Left forelimb (tissue), 1 donor: ENCODE measurements at places on chromosomes 7 and 10.
A peak's percentile ranks its signal among the peaks of the same experiment; 100 is the strongest.

GRCh38 chr10:53115660-53116059, 343.1 kb upstream of the MBL2 start:
- DNase-seq = no peak

DNA sequence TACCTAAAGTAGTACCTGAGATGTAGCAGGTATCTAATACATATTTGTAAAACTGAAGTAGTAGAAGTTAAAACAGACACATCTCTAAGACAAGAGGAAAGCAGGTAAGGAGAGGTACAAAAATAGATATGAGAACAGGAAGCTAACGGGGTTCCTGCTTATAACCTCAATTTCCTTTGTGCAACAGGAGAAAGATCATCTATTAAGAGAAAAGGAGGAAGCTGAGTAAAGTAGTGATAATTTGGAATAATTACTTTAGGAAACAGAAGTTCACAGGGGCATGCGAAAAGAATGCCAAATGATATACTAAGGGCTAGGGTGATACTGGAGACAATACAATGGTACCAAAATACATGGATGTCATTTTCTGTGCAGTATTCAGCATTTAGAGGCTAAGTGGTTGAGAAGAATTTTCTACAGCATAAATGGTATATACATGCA, 108.7 kb downstream of the NRBF2 start:
- no peak for DNase-seq

DNA sequence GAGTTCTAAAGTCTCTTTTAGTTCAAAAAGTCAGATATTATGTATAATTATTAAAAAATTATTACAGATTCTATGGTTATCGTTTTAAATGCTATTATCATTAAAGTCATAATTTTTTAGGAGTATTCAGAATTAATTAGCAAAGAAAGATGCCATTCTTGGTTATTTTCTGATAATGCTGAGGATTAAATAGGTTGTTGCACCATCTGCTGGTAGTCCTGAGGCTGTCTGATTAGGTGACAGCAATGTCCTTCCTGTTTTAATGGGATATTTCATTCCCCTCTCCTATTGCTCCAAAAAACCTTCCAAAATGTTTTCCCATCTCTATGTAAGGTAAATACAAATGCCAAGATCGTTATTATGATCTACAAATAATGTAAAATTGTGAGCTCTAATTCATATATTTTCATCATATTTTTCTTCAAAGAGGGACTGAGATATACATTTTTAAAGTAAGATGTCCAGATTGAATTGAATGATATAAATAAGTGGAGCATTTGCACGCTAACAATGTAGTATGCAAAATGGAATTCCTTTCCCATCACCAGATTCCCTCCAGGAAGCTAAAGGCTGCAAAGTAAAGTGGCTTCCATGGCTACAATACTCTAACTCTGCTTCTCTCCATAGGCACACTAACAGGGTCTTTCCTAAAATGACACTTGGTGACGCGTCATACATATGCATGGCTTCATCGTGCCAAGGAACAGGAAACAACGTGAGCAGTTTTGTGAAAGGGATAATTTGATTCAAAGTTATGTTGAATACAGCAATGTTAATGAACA, 58.8 kb upstream of the AKR1E2 start:
- no peak for DNase-seq

DNA sequence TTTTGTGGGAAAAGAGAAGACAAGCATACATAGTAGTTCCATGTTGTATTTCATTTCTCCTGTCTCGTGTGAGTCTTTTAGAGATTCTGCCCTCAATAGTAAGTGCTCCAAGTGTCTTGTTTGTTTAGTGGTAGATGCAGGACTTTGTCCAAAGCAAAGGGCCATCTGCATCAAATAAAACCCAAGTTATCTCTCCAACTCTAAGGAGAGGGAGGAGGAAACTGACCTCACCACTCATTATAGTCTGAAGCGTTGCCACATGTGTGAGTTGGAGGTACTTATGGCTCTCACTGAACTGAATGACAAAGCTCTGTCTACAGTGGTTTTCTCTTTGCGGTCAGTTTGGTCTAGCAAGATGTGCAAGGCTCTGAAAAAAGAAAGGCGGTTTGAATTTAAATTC, 272.6 kb downstream of the DOCK4 start:
- DNase-seq = no peak

DNA sequence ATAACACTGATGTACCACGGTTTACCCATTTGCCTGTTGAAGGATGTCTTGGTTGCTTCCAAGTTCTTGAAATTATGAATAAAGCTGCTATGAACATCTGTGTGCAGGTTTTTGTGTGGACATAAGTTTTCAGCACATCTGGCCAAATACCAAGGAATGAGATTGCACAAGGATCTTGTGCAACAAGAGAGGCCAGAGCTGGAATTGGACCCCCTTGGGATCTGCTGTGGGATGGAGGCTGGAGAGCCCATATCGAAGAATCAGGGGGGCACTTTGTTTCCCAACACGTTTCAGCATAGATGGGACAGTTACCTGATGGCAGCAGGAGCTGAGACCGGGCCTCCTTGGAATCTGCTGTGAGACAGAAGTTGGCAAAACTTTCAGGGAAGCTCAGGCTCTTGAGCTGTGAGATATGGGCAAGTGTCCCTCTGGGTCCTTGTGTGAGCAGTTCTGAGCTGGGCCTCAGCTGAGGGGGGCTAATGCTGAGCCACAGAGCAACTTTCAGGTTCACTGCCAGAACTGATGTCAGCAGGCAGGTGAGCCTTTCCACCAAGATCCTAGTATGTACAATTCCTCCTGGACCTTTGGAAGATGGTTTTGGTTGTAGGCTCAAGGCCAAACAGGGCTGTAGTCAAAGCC, 115.2 kb upstream of the RAB18 start:
- DNase-seq = no peak

GRCh38 chr7:13104128-13104527, 416.7 kb downstream of the ARL4A start:
- no peak for DNase-seq

GRCh38 chr10:95793401-95794045, 37.6 kb downstream of the ENTPD1 start:
- DNase-seq = no peak

GRCh38 chr7:37198906-37199485, 249.7 kb downstream of the ELMO1 start:
- peak; percentile 79 for DNase-seq
